ENCODE measurements at places on chromosomes 11 and 22.

- peaks cover 29% of the 10 kb centered on the region for H3K36me3 ChIP-seq
- no peak overlapping the region for H3K27ac ChIP-seq
- H3K4me1 ChIP-seq: no peaks in the 10 kb centered on the region
- H3K27me3 ChIP-seq: no peaks in the 10 kb centered on the region
These were observed 13.0 kb downstream of the TRIM5 start for GRCh38 chr11:5671831-5672230.

- no peaks in the 10 kb centered on the region for H3K27me3 ChIP-seq
- H3K4me1 ChIP-seq: no peaks in the 10 kb centered on the region
- no peaks in the 10 kb centered on the region for H3K36me3 ChIP-seq
These were observed 53.9 kb downstream of the NOX4 start for GRCh38 chr11:89437317-89437716.

- DNase-seq: no peak
- H3K36me3 ChIP-seq: no peaks in the 10 kb centered on the region
- no peaks in the 10 kb centered on the region for H3K27me3 ChIP-seq
- peaks cover 20% of the 10 kb centered on the region for H3K4me1 ChIP-seq
- H3K4me3 ChIP-seq: no peak overlapping the region
- H3K27ac ChIP-seq: no peak overlapping the region
These were observed 5.1 kb downstream of the GTPBP1 start for GRCh38 chr22:38710866-38711265.

GRCh38 chr11:37078521-37078920 lies 480.5 kb upstream of the RAG2 start:
- no peak overlapping the region for H3K4me3 ChIP-seq
- peaks cover 10% of the 10 kb centered on the region for H3K4me1 ChIP-seq
- no peaks in the 10 kb centered on the region for H3K27me3 ChIP-seq
- H3K36me3 ChIP-seq: no peaks in the 10 kb centered on the region
- no peak overlapping the region for H3K27ac ChIP-seq

Data from progenitor cell of endocrine pancreas (in vitro differentiated cells).